ENCODE measurements at places on chromosomes 5 and 9.

GRCh38 chr9:132582786-132583583, 579 bp downstream of the BARHL1 start:
- no peak for DNase-seq

GRCh38 chr5:159220206-159220605, 10.9 kb upstream of the RNF145 start:
- DNase-seq, result no peak

DNA sequence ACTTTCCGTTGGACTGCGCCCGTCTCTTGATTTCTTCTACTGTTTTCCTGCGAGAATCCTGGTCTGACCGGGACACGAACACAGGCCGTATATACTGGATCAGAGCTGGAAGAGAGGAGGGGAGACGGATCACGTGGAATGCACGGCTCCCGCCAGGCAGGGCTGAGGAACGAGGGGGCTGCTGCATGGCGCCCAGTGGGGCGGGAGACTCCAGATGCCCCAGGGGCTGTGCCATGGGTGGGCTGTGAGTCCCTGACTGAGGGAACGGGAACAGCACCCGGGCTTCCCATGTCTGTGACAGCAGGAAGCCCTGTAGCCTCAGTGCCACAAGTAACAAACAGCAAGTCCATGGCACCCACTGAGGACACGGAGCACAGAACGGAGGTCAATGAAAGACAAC, 34.0 kb downstream of the LPCAT1 start:
- DNase-seq, result no peak

GRCh38 chr5:131277875-131278740, 14.3 kb downstream of the CDC42SE2 start:
- no peak for DNase-seq

- DNase-seq, result no peak
These were observed 53.8 kb downstream of the CDC14B start for GRCh38 chr9:96565671-96566497.

- DNase-seq, result no peak
These were observed 50.4 kb downstream of the CYSTM1 start for GRCh38 chr5:140225396-140225795.

- DNase-seq, result no peak
These were observed 30.2 kb upstream of the NR3C1 start for GRCh38 chr5:143433670-143434069.

DNA sequence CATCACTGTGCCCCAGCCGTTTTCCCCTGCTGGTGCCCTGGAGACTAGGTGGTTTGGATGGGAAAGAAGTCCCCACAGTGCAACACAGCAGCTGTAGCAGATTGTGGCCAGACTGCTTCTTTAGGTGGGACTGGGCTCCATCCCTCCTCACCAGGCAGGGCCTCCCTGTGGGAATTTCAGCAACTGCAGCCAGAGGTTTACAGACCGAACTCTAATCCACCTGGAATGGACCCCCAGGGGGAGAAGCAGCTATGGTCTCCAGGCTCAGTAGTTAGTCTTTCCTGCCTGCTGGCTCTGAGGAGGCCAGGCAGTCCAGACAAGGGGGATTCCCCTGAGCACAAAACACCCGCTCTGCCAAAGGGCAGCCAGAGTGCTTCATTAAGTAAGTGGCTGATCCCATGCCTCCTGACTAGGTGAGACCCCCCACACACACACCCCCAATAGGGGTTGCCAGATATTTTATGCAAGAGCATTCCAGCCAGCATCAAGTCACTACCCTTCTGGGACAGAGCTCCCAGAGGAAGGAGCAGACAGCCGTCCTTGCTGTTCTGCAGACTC, 188.9 kb downstream of the SGCD start:
- DNase-seq, result no peak

DNA sequence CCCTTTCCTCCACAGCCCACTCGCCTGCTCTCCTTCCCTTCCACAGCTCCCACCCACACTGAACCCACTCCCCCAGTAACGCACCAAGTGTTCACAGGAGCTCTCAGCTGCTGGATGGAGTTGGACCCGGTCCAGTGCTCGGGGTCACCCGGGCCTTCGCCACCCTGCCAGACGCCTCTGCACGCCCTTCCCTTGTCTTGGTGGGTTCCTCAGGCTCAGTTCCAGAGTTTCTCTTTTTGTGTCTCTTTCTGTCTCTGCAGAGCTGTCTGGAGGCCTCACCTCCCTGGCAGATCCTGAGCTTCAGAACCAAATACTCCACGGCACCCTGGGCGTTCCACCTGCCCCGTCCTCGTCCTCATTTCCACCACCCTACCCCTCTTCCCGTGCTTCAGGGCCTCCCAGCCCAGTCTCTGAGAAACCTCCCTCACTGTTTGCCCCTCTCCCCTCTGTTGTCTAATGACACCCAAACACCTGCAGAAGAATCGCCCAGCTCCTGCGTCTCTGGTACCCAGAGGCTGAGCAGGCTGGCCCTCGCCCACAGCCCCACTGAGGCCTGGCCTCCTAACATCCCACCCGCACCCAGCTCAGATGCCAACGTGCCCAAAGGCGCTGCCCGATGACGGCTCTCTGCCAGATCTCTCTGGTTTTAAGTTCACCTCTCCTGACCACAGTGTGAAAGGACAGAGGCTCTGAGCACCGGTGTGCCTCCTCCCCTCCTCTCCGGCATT, 74.3 kb downstream of the COL23A1 start:
- no peak for DNase-seq

DNA sequence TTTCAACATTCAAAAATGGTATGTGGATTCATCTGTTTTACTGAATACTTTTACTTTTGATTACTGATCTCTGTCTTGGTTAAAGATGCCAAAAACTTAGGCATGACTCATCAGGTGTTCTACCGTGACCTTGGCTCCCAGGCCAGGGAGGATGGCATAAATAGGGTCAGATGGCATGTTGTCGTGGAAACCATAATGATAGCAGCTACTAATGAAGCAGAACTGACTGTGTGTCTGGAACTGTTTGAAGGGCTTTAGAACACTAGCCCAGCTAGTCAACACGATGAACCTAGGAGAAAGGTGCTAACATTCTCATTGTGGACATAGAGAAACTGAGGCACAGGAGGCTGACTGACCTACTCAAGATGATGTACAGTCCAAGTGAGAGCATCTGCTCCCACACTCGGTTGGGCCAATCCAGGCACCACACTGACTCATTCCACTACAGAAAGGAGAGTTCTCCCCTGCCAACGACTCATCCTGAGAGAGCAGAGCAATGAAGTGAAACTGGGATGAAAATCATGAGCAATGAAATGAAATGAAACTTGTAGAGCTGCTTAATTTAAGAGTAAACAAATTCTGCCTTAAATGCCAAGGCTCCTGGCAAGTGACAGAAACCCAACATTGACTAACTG, 116.0 kb downstream of the TENT4A start:
- no peak for DNase-seq

DNA sequence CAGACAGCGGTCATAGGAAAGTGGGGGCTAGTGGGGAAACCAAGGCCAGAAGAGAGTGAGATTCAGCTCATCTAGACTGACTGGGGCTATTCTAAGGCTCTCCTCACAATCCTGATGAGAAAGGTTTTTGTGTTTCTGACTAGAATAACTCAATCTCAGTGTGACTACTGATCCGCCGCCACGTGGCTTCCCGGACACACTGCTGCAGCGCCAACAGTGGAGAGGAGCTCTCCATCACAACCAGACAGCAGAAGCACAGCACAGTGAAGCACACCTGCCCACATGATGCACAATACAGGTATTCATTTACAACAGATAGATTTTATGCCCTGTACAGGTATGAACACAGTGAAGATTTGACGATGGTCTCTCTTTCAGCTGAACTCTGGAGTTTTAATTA, 25.4 kb downstream of the NREP start:
- no peak for DNase-seq

- no peak for DNase-seq
These were observed 516.6 kb upstream of the DAB2 start for GRCh38 chr5:39941416-39941815.

DNA sequence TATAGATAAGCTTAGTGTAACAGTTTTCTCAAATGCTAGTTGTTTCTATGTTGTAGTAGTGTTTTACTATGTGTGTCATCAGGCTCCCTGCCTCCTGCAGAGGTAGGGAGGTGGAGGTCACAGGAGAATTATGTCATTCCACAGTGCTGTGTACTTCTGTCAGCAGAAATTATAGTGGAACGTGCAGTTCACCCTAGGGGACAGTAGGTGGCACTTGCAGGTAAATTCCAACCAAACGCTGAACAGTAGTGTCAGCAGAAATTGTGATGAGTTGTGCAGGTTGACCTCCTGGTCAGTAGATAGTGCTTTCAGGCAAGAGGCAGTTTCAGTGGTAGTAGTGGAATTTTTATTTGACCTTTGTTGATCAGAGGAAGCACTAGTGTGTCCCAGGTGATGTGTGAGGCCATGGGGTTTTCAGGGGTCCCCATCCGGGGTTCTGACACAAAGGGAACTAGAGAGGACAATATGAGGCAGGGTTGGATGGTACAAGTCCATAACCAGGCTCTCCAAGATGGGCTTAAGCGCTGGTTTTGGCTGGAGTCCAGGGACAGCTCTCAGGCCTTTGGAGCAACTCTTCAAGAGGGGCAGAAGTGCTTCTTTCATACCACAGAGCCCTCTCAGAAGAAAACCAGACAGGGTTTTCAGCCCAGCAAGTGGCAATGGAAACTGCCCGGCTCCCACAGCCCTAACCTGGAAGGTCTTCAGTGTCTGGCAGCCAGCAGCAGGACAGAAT, 402.9 kb downstream of the CYLC2 start:
- no peak for DNase-seq

DNA sequence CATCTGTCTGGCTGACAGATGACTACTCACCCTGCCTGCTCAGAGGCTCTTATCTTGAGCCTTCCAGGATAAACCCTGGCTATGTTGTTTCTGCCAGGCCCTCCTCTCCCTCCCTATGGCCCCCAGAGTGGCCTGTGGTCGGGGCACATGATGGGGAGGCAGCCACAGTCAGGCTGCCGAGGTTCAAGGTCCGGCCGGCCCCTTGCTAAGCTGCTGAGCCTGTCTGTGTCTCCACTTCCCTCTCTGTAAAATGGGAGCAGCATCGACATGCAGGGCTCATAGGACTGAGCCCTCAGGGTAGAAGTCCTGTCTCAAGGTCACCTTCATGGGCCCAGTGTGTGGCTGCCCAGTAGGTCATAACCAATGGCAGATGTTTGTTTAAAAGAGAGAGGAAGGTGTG, 28.5 kb downstream of the WNK2 start:
- no peak for DNase-seq

GRCh38 chr5:93163010-93163663, 417.9 kb downstream of the NR2F1-AS1 start:
- no peak for DNase-seq

DNA sequence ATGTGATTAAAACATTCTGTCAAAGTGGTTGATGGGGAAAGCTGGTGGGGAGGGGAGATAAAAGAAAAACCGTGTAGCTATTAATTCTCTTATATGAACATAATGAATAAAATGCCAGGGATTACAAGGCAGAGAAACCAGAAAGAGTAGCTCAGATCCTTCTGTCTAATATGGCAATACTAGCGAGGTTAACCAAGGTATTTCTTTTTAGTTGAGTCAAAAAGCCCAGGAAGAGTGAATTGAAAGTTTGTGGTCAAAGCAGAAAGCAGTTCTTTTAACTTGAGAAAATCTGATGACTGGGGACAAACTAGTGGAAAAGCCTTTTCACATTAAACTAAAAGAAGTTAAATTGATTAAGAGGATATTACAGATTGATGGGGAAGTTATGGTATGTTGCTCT, 76.0 kb downstream of the ERBIN start:
- no peak for DNase-seq

GRCh38 chr9:123120953-123121352, 87.5 kb downstream of the GPR21 start:
- no peak for DNase-seq

GRCh38 chr5:52560366-52560765, 227.3 kb upstream of the ITGA1 start:
- no peak for DNase-seq

DNA sequence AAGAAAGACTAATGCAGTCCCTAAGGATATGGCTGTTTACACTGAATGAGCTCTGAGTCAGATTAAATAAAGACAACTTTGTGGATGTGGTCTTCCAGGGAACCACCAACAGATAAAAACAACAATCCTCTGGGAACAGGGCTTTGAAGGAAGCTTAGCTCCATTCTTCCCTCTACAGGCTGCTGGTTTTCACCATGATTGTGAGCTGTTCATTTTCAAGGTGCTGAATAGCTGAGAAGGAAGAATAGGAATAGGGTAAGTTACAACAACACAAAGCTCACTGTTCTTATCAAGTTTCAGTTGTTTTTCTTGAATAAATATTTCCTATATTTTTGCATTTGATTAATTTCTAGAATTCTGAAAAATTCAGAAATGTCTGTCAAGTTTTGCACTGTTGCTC, 25.9 kb upstream of the PTAR1 start:
- DNase-seq, result no peak

- no peak for DNase-seq
These were observed 12.7 kb downstream of the RECK start for GRCh38 chr9:36049408-36049807.

- DNase-seq, result no peak
These were observed 1196.1 kb upstream of the CDH9 start for GRCh38 chr5:28234356-28234968.

DNA sequence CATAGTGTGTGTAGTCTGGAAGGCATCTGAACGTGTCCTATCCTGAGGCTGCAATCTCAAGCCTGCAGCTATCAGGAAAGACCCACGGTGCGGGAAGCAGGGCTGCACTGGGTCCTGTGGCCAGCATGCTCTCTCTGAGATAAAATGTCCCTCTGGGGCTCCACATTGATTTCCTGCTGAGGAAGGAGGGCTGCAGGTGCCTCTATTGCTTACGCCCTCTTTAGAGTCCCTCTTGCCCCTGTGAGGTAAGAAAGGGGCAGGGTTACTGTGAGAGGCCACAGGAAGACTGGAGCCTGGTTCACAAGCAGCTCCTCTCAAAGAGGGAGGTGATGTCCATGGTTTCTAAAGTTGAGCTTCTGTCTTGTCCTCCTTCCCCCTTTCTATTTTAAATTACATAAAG, 299.9 kb upstream of the RFX3 start:
- no peak for DNase-seq

DNA sequence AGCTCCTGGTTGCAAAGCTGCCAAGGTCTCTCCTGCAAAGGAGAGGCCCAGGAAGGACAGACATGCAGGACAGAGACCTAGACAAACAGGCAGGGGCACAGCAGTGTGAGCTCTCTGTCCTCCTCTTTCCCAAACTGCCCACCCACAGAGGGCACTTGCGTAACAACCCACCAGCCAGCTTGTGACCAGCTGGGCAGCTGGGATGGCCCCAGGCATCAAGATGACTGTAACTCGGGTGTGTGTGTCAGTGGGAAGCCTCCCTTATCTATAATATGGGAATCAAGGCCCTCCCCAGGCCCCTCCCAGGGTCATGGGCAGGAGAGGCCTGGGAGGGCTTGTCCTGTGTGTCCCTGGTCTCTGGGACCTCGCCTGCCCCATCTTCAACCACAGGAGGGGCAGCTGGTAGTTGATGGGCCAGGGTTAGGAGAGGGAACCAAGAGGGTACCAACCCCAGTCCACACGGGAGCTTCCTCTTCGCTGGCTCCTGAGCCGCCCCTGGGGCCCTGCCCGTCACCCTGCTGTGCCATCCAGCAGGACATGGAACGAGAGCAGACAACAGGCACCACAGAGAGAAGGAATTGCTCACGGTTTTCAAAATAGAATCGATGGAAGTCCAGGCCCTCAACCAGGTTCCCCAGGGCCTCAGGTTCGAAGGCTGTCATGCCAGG, 37.9 kb downstream of the SLC6A7 start:
- DNase-seq, result no peak
